ENCODE measurements at places on chromosomes 3 and 15.

DNA sequence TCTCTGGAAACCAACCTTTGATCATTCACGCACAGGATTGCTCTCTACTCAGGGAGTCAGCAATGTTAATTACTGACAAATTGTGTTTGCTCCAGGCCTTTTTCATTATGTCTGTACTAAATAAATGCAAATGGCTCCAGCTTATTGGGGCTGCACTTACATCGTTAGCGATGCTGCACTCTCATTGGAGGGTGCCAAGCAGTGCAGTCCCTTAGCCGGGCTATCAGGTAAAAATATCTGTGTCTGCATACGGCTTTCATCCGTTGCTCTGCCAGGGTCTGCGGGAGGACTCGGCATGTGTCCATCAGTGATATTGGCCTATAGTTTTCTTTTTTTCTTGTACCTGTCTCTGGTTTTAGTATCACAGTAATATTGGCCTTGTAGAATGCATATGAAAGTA, 471.5 kb upstream of the CADM2 start:
- DNase-seq = no peak

DNA sequence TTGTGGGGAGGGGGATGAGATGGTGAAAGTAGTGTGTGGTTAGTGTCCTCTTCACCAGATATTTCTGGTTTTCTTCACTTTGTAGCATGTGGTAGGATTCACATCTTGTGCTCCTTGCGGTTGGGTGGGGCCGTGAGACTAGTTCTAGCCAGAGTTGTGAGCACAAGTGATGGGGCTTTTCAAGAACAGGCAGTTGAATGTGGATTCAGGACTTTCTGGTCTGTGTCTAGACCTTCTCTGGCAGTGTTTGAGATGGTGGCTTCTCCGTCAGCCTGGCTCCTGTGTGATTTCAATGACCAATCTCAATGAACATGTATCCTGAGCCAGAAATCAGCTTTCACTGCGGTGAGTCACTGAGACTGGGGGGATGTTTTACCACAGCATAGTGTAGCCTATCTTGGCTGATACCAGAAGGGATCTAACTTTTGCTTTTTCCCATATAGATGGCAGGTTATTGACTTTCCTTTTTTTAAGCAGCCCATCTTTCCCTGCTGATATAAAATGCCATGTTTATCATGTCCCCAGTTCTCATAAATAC, 82.6 kb downstream of the RPLP1 start:
- no peak for DNase-seq

GRCh38 chr3:194602669-194603171, 30.5 kb downstream of the TMEM44 start:
- no peak for DNase-seq

- DNase-seq = no peak
Measured at GRCh38 chr3:36796881-36797280, 32.5 kb upstream of the DCLK3 start.

DNA sequence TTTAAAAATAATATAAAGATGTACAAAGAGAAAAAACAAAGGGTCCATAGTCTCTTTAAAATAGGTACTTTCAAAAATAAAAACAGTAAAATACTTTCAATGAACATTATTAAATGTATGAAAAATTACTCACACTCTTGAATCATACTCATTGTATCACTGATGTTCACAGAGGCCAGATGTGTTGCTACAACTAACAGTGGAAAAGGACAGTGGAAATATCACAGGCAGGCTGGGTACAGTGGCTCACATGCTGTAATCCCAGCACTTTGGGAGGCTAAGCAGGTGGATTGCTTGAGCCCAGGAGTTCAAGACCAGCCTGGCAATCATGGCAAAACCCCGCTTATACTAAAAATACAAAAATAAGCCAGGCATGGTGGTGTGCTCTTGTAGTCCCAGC, 26.8 kb downstream of the NPHP3 start:
- DNase-seq = no peak

DNA sequence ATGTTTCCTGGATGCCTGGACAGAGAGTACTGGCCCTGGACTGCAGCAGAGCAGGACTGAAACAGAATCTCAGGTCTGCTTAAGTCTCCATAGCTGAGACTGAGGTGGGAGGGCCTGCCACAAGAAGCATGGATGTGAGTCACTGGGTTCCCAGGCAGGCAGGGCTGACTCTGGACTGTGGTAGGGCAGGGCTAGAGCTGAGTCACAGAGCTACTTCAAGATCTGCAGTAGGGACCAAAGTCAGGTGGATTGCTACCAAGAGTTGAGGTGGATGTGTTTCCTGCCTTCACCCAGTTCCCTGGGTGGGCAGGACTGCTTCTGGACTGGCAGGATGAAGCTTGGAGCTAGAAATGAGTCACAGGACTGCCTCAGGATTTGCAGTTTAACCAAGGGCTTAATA, 282.9 kb downstream of the AGBL1 start:
- DNase-seq = no peak

DNA sequence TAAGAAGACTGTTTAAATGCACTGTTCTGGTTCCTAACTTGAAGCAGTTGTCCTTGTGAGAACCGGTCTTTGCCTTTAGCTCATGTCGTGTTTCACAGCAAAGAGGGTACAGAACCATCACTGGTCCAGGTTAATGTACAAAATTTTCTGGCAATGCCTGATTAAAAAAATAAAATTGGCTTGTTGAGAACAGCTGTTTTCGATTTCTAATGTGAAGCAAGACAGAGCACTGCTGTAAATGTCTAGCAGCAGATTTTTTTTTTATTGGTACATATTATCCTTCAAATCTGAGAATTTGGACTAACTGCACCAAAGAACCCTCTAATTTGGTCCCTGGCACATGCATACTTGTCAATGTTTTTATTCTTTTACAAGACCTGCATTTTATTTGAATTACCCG, 103.3 kb downstream of the STT3B start:
- no peak for DNase-seq

- DNase-seq = no peak
Measured at GRCh38 chr15:49435174-49435573, 12.1 kb downstream of the FGF7 start.

Data from bone marrow (tissue), 2 donors.